NCI-H1105 (cell line): ENCODE measurements at places on chromosomes 7 and 10.

- DNase-seq, result no peak
Measured at GRCh38 chr7:76133839-76134238, 67.9 kb upstream of the SRRM3 start.

GRCh38 chr10:12308057-12308456 lies 41.3 kb upstream of the CAMK1D start:
- no peak for DNase-seq

DNA sequence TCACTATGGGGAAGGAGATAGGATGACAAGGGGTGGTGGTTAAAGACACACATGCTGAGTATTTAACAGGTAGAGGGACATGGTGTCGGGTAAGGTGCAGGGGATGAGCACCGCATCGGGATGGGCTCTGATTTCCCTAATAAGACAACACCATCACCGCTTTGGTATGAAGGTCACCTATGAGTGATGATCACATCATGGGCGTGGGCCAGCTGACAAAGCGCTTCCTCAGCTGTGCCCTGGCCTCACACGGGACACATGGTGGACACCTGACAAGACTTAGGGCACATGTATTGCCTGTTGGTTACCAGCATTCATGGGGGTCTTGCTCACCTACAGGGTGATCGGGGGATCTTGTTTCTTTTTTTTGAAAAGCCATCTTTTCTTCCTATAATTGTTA lies 12.8 kb downstream of the C7orf57 start:
- no peak for DNase-seq

DNA sequence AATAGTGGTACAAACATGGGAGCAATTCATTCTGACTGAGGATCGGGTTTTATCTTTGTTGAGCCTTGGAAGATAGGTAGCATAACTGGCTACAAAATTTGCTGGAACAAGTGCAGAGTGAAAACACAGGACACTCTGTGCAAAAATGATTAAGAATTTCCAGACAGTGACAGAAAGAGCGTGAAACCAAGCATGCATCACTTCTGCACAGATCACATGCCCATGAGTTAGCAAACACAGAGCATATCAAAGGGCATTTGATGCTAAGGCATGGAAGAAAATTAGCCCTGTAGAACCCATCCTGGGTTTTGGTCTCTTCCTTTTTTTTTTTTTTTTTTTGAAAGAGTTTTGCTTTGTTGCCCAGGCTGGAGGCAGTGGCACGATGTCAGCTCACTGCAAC lies 28.3 kb downstream of the TECTB start:
- DNase-seq, result no peak

DNA sequence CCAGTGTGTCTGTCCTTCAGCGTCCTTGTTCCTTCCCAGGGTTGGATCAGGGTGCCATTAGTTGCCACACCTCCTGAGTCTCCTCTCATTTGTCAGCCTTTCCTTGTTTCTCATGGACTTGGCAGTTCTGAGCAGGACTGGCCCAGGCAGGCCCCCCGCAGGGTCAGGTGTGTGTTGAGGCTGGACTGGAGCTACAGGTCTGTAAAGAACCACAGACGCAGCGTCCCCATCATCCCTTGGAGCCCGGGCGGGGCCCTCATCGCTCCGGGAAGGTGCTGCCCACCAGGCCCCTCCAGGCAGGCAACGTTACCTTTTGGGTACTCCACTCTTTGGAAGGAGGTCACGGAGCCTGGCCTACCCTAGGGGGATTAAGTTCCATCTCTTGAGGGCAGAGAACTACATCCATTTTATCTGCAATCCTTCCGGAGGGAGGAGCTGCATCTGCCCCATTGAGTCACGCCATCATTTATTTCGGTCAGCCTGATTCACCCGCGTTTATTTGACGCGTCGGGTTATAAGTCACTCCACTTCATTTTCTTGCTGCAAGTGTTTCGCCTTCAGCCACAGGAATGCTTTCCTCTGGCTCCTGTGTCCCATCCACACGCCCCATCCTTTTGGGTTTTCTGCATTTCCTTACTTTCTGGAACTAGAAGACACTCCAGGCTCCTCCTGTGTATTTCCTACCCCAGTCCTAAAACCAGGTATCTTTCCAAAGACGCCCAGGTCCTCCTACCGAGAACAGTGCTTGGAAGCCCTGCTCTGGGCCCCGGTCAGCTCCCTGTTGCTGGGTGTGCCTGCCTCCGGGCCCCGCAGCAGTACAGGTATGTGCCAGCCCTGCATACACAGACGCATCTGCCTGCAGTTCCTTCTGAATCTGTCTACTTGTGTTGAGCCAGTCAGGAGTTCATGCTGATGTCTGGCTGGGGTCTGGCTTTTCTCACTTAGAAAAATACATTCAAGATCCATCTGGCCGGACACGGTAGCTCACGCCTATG lies 141.9 kb downstream of the MAD1L1 start:
- no peak for DNase-seq

GRCh38 chr10:30784524-30784896 lies 155.0 kb upstream of the LYZL2 start:
- no peak for DNase-seq

- DNase-seq, result no peak
Measured at GRCh38 chr10:24240041-24240751, 31.3 kb downstream of the KIAA1217 start.
